ENCODE measurements at places on chromosomes 7 and 10.

DNA sequence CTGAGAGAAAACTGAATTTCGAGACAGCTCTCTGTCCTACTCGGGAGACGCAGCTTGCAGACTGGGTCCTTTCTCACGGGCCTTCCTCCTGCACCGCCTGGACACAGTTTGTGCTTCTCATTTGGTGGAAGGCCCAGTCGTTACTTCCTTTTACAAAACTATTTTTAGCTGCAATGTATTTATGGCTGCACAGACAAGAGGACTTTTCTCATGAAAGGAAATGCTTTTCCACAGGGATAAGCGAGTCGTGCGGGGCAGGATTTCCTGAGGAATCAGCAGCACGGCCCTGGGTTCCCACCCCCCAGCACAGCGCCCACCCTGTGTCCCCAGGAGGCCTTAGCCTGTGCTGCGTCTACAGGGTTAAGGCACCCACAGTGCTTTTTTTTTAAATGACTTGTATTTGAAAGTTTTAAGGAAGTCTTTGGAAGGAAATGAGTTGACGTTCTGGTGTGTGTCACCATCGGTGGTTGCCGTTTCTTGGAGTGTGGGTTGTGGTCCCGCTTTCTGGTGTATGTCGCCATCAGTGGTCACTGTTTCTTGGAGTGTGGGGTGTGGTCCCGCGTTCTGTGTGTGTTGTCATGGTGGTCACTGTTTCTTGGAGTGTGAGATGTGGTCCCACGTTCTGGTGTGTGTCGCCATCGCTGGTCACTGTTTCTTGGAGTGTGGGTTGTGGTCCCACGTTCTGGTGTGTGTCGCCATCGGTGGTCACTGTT, 50.9 kb downstream of the INPP5A start:
- DNase-seq: no peak

GRCh38 chr7:2116989-2117591, 115.7 kb downstream of the MAD1L1 start:
- DNase-seq: no peak

- no peak for DNase-seq
Observed at GRCh38 chr10:88652616-88653015, 11.6 kb upstream of the LIPF start.

GRCh38 chr10:62934258-62934657, 118.1 kb upstream of the EGR2 start:
- DNase-seq: no peak

DNA sequence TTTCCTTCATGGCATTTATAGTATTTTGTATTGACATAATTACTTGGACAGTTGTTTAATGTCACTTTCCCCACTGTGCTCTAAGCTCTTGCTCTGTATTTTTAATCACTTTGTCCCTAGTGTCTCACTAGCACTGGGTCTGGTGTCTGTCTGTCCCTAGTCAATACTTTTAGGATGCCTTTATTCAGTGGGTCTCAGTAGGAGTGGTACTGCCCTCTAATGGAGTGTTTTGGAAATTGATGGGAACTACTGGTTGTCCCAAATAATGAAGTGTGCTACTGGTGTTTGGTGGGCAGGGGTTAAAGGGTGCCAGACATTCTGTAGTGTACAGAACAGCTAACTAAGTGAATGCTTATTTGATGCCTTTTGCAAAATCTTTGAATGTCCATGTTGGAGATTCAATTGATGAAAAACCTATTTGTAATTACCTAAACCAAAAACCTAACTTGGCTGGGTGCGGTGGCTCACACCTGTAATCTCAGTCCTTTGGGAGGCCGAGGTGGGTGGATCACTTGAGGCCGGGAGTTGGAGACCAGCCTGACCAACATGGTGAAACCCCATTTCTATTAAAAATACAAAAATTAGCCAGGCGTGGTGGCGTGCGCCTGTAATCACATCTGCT, 33.3 kb downstream of the CDK14 start:
- DNase-seq: no peak

GRCh38 chr7:101911800-101912715, 94.6 kb downstream of the CUX1 start:
- DNase-seq: peak; percentile 84

DNA sequence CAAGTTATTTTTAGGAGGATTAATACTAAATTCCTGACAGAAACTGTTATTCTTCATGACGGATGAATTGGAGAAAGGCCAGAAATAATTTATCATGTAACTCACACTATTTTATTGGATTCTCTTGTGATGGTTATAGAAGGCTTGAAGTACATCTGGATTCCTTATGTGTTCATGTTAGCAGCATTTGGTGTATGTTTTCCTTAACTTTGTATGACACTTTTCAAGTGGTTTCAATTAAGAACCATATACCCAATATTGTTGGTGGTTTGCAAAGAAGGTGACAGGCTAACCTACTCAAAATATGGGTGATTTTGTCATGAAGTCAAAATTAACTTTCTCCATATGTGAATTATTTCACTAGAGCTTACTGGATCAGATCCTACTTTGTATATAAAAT, 532.2 kb upstream of the CNTNAP2 start:
- no peak for DNase-seq

- DNase-seq: no peak
Observed at GRCh38 chr10:85542152-85542551, 824.4 kb downstream of the GRID1 start.

Data from left lobe of liver (tissue), 2 donors.